ENCODE measurements at places on chromosomes 6 and 20.
A peak's percentile ranks its signal among the peaks of the same experiment; 100 is the strongest.

GRCh38 chr6:158769234-158769770, 49.9 kb downstream of the EZR start:
- no peak for DNase-seq

DNA sequence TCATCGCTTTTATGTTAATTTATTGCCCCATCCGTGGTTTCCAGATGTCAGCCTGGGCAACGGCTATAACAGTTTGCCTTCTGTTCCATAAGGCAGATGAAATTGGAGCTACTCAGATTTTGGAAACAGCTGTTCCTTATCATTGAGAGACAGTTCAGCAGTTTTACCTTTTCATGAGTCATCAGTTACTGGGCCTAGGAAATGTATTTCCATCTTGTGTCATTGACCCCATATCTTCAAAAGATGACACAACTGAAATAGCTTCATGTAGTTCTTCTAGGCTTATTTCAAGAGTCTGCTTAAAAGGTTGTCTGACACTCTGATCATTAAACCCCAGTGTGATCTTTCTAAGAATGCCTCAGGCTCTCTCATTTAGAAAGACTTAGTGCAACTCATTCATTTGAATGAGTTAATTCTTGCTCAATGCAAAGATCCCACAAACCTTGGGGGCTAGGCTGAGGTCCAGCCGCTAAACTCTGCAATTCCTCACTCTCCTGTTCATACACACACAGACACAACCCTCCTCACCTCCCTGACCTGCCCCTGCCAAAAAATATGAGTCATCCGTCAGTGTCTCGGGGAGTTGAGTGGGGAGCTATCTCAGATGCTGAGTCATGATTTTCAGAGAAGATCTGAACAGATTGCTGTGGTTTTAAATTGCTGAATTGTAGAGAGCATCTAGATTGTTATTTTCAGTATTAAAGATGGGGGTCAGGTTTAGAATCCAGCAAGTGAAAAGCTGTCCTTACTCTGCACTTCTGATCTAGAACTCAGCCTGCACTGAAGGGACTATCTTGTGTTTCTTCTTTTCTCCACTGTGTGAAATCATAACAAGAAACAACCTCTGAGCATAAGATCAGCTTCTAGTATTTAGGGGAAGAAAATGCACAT, 61.8 kb downstream of the RPP40 start:
- no peak for DNase-seq

- no peak for DNase-seq
These were observed 85.4 kb upstream of the GTSF1L start for GRCh38 chr20:43812216-43812615.

GRCh38 chr6:112310439-112311125, 36.5 kb upstream of the RFPL4B start:
- no peak for DNase-seq

GRCh38 chr20:49483696-49484123, 1.2 kb upstream of the KCNB1 start:
- DNase-seq = peak; percentile 32

DNA sequence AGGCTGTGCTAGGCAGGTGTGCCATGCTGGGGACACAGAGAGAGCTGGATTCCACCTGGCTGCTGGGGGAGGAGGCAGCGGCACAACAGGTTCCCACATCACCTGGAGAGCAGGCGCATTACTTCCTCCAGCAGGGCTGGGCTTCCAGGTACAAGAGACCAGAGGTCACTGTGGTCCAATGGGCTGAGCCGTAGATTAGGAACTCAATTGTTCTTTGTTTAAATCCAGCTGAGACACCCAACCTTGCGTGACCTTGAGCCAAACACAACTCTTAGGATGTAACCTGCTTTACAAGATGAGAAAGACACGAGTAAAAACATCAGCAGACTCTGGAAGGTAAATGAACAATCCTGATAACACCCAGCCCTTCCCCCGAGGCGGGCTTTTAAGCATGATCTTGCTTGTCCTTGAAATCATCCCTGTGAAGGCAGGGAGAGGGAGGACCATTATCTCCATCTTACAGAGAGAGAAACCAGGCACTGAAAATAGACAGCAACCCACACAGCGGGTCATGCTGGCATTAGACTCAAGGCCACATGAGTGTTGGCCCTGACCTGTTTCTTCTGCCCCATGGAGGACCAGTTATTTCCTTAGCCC, 216.5 kb upstream of the RREB1 start:
- no peak for DNase-seq

Measured in nephron progenitor cell (in vitro differentiated cells).